Naive thymus-derived CD4-positive, alpha-beta T cell (primary cell): ENCODE measurements at places on chromosomes 3 and 15.
A peak's percentile ranks its signal among the peaks of the same experiment; 100 is the strongest.

- DNase-seq = no peak
These were observed 77.6 kb downstream of the DAPK2 start for GRCh38 chr15:63968700-63969099.

- no peak for DNase-seq
These were observed 205.9 kb downstream of the GABRG3 start for GRCh38 chr15:27176785-27177406.

DNA sequence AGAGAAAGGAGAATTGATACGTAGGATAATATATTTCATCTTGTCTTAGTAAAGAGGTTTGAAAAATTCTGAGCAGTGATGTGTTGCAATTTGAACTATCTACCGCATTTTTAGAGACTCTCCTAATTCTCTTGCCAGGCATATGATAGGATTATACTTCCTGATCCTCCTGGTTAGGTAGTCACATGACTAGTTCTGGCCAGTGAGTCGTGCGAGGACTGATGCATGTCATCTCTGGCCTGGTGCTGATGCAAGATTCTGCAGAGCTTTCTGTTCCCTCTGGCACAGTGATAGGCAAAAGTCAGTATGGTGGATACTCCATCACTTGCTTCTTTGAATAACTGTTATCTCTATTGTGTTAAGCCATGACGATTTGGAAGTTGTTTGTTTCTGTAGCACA, 277.6 kb upstream of the NAALADL2 start:
- no peak for DNase-seq

GRCh38 chr15:64842096-64842939, 603 bp downstream of the PLEKHO2 start:
- no peak for DNase-seq

- DNase-seq = peak; percentile 68
These were observed 11.5 kb downstream of the APH1B start for GRCh38 chr15:63288778-63289378.

GRCh38 chr3:23953523-23953922, 8.4 kb downstream of the NR1D2 start:
- DNase-seq = no peak

DNA sequence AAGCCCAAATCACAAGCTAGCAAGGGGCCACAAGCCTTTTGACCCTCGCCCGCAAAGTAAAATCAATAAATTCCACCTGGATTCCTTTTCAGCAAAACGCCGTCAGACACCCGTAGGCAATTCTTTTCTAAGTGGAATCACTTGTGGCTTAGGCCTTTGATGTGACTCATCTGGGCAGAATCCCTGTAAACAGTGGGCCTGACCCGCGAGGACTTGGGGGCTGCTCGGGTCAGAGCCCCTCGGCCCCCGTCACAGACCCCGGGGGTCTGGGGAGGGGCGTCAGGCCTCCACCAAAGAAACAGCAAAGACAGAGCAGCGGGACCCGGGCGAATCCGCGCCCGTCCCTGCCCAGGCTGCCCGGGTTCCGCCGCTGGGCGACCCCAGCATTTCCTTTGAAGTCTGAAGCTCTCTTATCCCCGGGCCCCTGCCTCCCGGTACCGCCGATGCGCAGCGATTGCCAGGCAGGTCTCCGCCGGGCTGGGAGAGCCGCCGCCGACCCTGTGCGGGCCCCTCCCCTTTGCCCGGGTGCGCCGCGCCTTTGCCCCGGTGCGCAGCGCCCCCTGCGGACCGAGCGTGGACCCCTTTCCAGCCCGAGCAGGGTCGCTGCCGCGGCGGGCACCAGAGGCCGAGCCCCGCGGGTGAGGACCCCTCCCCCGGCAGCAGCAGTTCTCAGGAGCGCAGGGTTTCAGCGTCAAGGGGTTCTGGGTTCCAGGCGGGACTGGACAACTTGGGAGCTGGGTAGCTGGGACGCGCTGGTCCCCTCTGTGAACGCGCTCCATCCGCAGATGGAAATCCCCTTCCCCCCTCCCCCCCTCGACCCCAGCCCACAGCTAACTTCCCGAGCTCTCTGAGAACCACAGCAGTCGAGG, 178.3 kb downstream of the UACA start:
- DNase-seq = peak; percentile 60

DNA sequence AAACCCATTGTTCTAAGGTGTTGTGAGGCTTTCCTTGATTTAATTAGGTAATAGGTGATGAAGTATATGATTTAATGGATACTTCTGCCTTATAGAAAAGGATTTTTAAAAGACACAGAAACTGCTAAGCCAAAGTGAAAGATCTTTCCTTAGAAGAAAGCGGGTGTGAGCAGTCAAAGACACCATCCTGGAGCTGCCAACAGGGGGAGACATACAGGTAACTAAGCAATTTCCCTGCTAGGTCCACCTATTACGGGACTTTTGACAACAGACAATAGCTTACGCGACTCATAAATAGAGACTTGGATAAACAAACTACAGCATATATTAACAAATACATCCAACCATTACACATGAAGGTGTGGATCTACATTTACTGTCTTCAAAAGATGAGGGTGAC, 669.5 kb downstream of the SQOR start:
- DNase-seq = no peak

DNA sequence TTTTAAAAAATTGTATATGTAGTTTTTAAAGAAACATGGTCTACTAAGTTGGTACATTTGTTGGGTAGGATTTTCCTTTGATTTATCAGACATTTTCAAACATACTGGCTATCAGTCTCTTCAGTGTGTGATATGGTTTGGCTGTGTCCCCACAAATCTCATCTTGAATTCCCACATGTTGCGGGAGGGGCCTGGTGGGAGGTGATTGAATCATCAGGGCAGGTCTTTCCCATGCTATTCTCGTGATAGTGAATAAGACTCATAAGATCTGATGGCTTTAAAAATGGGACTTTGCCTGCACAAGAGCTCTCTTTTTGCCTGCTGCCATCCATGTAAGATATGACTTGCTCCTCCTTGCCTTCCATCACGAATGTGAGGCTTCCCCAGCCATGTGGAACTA, 121.9 kb downstream of the ABI3BP start:
- DNase-seq = no peak

GRCh38 chr15:42954291-42954690, 33.7 kb upstream of the TTBK2 start:
- DNase-seq = no peak

GRCh38 chr15:68022061-68022460, 32.1 kb upstream of the PIAS1 start:
- DNase-seq = no peak

DNA sequence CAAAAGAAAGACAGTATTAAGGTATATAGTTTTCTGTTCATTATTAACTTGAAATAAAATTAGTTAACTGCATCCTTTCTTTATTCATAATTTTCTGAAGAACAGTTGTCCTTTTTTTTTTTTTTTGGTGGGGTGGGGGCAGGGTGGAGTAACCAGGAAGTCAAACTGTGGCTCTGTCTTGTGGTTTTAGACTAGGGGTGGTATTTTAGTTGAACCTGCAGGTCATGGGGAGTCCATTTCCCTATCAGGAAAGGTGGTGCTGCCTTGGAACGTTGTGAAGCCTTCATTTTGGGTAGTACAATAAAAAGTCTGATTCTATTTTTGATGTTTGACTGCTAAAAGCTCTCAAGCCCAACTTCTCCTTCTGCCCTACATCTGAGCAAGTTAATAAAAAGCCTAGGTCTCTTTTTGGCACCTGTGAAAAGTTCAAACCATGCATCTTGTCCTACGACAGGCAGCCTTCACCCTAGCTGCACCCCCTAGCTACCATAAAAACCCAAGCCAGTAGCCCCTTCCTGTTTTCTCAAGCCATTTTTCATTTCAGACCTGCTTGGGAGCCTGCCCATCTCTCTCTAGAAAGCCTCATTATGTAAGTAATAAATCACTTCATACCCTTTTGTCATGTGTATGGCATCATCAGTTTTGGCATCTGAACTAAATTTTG, 31.2 kb upstream of the RIOX2 start:
- no peak for DNase-seq

- DNase-seq = no peak
These were observed 1.7 kb upstream of the CCR8 start for GRCh38 chr3:39327746-39328349.

- DNase-seq = no peak
These were observed 17.2 kb downstream of the PLXNA1 start for GRCh38 chr3:127000119-127000518.

GRCh38 chr3:123025642-123026521, 1.7 kb downstream of the SEMA5B start:
- DNase-seq = no peak

- no peak for DNase-seq
These were observed 64.2 kb downstream of the TNIK start for GRCh38 chr3:171396048-171396447.

DNA sequence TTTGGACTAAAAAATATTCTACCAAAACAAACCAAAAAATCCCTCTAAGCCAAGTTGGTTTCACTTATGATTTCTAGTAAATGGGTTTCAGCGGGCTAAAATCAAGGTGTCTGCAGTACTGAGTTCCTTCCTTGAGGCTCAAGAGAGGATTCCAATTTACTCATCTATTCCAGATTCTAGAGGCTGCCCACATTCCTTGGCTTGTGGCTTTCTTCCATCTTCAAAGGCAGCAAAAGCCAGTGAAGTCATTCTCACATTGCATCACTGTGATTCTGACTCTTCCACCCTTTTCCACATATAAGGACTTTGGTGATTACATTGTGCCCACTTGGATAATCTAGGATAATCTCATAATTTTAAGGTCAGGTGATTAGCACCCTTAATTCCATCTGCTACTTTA, 48.1 kb downstream of the DPPA2 start:
- no peak for DNase-seq

- DNase-seq = no peak
These were observed 33.5 kb upstream of the BCL6 start for GRCh38 chr3:187778726-187779125.
